ENCODE measurements at places on chromosomes 4 and X.

GRCh38 chr4:153933915-153934687, 145.2 kb upstream of the SFRP2 start:
- no peak for DNase-seq

GRCh38 chr4:84467601-84468000, 31.5 kb downstream of the NKX6-1 start:
- no peak for DNase-seq

- DNase-seq, result no peak
Measured at GRCh38 chrX:151000861-151001331, 17.8 kb downstream of the HMGB3 start.

- DNase-seq, result no peak
Measured at GRCh38 chr4:153023139-153023538, 87.0 kb downstream of the FHDC1 start.

- no peak for DNase-seq
Measured at GRCh38 chrX:79524642-79525041, 157.5 kb upstream of the ITM2A start.

- no peak for DNase-seq
Measured at GRCh38 chr4:26788341-26788733, 72.3 kb upstream of the STIM2 start.

DNA sequence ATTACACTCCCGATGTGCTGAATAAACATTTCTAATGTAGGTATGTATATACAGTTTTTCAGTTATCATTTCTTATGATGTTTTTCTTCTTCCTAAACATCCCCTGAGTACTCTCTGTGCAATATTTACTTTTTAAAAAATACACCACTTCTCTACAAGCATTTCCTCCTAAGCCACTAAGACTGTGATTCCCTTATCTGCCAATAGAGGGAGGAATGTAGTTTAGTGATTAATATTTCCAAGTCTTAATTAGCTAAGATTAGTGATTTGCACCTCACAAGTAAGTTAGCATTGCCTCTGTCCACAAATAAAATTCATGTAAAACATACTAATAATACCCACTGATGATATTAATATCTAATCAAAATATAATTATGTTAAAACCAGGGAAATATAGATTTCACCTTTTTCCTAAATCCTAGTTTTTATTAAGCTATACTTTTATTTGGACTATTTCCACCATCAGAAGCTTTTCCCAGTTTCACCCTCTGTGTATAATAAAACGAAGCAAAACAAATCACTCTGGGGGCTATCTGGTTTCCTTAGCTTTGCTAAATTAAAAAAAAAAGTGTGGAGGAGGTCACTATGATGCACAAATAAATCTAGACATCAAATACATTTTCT, 909.1 kb downstream of the FAT4 start:
- DNase-seq, result no peak

GRCh38 chrX:21661316-21661715, 3.2 kb upstream of the KLHL34 start:
- no peak for DNase-seq

DNA sequence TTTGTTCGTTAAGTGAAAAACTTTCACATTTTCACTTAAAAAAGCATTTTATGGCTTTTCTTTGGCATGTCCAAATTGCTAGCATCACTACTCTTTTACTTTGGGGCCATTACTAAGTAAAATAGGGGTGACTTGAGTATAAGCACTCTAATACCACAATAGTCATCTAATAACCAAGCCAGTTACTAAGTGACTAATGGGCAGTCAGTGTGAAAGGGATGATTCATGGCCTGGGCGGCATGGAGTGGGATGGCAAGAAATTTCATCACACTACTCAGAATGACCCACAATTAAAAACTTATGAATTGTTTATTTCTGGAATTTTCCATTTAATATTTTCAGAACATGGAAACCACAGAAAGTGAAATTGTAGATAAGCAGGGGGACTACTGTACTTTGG, 60.9 kb downstream of the BMP15 start:
- DNase-seq, result peak; percentile 10

DNA sequence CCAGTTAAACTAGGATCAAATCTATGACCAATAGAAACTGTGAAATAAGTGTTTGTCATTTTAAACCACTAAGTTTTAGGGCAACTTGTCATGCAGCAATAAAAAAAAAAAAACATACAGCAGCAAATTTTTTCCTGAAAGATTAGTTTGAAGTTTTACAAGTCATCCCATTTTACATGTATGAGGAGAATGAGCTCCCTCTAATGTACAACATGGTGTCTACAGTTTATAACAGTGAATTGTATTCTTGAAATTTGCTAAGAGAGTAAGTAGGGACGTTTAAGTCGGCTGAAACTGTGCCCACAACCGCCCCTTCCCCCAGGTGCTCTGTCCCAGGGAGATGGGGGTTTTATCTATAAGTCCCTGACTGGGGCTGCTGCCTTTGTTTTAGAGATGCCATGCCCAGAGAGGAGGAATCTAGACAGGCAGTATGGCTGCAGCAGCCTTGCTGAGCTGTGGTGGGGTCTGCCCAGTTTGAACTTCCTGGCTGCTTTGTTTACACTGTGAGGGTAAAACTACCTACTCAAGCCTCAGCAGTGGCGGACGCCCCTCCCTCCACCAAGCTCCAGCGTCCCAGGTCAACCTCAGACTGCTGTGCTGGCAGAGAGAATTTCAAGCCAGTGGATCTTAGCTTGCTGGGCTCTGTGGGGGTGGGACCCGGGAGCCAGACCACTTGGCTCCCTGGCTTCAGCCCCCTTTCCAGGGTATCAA, 499.3 kb upstream of the CT83 start:
- DNase-seq, result no peak

GRCh38 chrX:10157543-10157942, 768 bp downstream of the CLCN4 start:
- DNase-seq, result no peak

- no peak for DNase-seq
Measured at GRCh38 chr4:83504996-83505395, 20.1 kb upstream of the ABRAXAS1 start.

DNA sequence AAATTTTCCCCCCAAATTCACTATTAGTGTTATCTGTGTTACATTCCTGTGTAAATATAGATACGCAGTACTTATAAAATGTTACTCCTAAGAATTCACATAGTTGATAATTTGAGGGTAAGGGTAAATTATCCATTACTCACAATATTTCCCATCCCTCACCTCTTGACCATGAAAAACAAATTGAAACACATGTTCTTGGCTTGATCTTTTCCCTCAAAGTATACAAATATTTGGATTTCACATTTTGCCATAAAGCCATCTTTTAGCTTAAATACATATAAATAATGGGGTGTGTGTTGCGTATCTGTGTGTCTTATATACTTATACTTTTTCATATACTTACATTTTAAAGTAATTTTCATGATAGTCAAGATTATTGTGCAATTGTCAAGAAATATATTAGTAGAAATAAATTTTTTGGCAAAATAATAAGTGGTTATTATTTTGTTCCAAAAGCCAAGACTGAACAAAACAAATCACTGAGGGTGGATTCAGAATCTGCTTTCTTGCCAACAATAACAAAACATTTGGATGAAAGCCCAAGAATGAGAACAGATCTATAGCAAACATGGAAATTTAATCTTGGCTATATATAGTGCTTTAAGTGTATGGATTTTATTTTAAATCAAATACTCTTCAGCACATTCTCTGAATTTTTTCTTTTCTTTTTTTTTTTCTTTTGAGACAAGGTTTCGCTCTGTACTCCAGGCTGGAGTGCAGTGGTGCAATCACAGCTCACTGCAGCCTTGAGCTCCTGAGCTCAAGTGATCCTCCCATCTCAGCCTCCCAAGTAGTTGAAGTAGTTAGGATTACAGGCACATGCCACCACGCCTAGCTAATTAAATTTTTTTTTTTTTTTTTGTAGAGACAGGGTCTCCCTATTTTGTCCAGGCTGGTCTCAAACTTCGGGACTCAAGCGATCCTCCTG, 48.5 kb upstream of the PRSS48 start:
- DNase-seq, result no peak

DNA sequence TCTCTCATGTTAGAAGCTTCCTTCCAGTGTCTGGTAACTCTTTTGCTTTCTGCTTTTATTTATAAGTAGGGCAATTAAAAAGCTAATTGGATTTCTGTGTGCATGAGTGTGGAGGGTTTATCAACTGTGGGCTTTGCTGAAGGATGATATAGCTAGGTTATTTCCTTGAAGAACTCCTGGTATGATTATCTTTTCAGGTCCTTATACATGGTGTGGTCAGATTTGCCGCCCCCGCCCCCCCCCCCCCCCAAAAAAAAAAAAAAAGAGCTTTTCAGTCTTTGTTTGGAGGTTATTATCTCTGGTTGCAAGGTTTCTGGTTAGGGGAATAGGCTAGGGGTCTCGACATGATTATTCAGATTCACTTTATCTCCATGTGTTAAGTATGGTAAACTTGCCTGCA, 35.9 kb downstream of the MOB1B start:
- no peak for DNase-seq

DNA sequence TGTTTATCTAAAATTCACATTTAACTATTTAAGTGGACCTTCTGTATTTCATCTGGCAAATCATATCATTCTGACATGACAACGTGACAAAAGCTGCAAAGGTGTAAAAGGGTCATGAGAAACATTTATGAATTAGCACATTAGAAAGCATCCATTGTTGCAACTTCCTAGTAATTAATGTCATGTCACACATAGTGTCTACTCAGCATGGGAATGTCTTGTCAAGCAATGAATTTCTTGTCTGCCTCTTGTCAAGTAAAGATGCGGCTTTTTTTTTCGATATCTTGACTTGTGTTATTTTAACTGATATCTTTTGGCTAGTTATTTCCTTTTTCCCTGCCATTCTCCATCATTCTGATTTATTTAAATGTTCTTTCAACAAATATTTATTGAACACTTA, 463.5 kb upstream of the CXorf51B start:
- no peak for DNase-seq

GRCh38 chrX:37287741-37288444, 61.3 kb upstream of the PRRG1 start:
- DNase-seq, result no peak

DNA sequence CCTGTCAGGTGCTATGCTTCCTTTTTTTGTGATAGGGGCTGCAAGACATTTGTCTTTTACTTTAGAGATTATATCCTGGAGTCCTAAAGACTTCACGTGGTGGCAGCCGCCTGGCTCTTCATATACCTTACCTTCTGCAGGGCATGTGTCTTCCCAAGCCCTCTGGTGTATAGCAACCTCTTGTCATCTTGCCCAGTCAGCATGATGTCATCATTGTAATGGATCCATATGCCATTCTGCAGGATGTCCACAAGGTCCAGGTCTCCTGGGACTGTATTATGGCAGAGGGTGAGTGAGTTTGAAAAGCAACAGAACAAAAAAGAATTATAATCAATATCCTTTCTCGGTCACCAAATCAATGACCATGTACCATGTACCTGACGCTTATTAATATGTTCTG, 82.2 kb upstream of the SCOC start:
- no peak for DNase-seq

- DNase-seq, result no peak
Measured at GRCh38 chr4:79148369-79148768, 177.5 kb downstream of the NAA11 start.

- DNase-seq, result no peak
Measured at GRCh38 chr4:25911356-25911755, 2.7 kb upstream of the SMIM20 start.

DNA sequence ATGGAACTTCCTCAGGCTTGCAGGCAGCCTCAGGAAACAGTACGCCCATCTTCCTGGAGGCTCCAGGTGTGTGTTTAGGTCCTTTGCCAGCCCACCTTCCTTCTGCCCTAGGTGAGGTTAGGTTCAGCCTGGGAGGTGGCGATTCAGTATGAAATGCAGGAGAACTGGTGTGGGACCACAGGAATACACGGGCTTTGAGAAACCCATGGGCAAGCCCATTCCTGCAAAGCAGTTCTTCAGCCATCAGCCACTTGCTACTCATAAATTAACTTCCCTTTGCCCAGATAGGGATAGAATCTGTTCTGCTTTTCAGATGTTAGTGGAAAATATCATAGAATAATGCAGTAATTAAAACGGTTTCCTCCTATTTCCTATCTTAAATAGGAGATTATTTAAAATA, 32.2 kb downstream of the TBC1D14 start:
- DNase-seq, result no peak

DNA sequence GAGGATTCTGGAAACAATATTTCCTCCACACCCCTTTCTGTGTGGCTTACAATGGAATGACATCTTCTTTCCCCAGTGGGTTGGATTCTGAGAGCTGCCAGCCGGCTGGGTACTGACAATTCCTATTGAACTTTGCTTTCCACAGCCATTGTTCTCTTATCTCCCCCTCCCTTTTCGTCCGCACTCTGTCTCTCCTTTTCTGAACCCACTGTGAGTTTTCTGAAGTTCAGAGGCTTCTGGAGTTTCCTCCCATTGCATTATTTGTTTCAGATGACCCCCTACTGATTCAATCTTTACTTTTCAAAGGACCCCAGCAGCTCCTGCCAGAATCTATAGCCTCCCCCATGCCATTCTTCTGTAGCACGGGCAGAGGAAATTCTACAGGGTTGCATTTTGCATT, 10.4 kb downstream of the SMPX start:
- DNase-seq, result no peak

DNA sequence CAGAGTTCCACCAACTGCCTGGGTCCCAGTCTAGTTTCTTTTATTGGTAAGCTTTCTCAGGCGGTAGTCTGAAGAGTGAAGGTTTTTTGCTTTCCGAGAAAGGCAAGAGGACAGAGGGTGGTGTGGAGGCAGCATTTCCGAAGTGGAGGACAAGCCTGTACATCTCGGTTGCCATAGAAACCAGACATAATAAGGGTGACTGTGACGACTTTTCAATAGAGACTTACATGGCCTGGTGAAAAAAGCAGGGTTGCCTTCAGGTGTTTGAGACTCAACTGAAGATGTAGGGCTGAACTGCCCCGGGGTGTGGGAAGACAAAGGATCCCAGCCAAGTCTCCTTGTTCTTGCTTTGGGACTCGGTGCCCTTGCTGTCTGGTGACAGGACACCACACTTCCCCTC, 53.6 kb upstream of the RAB40AL start:
- no peak for DNase-seq

DNA sequence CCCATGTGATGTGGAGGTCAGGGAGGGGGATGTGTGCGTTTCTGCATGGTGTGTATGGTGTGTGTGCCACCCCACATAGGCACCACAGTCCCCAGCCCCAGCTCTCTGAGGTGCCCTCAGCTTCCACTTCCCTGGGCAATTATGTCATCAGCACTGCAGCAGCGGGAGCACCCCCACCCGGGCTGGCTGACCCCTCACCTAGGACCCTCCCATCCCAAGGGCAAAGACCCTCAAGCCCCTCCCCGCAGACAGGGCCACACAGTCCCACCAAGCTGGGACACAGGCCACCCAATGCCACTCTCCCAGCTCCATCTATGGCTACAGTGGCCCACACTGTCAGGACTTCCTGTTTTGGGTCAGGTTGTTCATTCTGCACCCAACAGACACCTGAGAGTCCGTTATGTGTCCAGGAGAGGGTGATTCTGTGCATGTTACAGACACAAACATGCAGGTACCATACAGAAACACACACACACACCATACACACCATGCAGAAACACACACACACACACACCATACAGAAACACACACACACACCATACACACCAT, 75.2 kb downstream of the JAKMIP1 start:
- DNase-seq, result no peak

- peak; percentile 86 for DNase-seq
Measured at GRCh38 chrX:64394874-64395567, at the start of gene MTMR8. Gene MTMR8 (minus strand): TSS chrX:64395452. CDS start chrX:64395363, 89 bp downstream.

GRCh38 chr4:124278477-124278876, 434.1 kb downstream of the ANKRD50 start:
- DNase-seq, result no peak

- peak; percentile 62 for DNase-seq
Measured at GRCh38 chrX:69503782-69504625, at the start of gene NALF2. Gene NALF2 (plus strand): TSS chrX:69504326. CDS start chrX:69505283, 957 bp downstream.

All from activated CD4-positive, alpha-beta memory T cell treated with anti-CD3 and anti-CD28 coated beads for 36 hours (primary cell).